ENCODE measurements at places on chromosomes 2 and 18.

GRCh38 chr2:15895615-15896469 lies 44.5 kb upstream of the MYCN start:
- no peak for DNase-seq

GRCh38 chr2:236012155-236012554 lies 156.0 kb downstream of the GBX2 start:
- DNase-seq = no peak

- no peak for DNase-seq
Measured at GRCh38 chr2:71851094-71851750, 296.4 kb downstream of the CYP26B1 start.

- no peak for DNase-seq
Measured at GRCh38 chr18:33578518-33579348, 714 bp downstream of the ASXL3 start.

- peak; percentile 7 for DNase-seq
Measured at GRCh38 chr2:60602388-60602787, 48.9 kb upstream of the BCL11A start.

GRCh38 chr18:56661360-56662062 lies 10.4 kb downstream of the WDR7 start:
- DNase-seq = no peak

- peak; percentile 46 for DNase-seq
Measured at GRCh38 chr2:60555783-60556139, 2.3 kb upstream of the BCL11A start.

DNA sequence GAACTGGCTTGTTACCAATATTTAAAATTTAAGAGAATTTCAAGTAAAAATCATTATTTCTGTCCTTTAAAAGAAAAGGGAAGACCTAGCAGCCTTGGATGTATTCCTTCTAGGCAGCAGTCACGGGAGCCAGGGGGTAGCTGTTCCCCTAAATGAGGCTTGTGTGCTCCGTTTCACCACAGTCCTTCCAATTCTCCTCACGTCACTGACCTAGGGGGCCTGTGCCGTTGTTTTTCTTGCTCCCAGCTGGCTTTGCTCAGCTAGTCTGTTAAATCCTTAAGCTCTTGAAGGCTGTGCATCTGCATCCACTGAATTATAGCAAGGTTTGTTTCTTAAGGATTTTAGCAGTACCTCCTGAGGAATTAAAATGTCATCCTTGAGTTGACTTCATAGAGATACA lies 9.9 kb downstream of the KLHL23 start:
- DNase-seq = no peak

DNA sequence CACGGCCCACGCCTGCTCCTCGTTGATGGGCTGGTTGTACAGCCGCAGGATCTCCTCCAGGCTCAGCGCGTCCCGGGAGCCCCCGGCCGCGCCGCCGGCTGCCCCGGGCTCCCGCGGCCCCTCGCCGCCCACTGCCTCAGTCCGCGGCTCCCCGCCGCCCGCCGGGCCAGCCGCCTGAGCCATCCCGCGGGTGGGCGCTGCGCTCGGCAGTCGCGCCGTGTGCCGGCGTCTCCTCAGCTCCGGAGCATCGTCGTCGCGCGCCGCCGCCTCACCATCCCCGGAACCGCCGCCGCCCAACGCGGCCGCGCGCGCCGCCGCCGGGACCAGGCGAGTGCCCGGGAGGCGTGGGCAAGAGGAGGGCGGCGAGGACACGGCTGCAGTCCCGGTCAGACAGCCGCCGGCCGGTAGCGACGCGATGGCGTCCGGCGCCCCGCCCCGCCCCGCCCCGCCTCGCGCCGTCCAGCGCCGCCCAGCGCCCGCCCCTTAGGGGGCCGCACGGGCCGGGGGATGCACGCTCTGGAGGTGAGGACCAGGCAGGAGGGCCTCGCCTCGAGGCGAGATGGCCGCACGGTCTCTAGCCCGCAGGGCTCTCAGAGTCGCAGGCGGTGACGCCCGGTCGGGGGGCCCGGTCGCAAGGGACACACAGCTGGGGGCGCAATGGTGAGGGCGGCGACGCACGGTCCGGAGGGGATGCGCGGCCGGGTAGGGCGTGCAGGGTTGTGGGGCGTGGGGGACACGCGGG lies at the start of gene SPIRE1:
Gene SPIRE1 (minus strand): TSS at position 424 of the 742 bp plus-strand sequence. CDS start 241 bp downstream, at position 183.
- peak; percentile 61 for DNase-seq

- peak; percentile 6 for DNase-seq
Measured at GRCh38 chr2:37190290-37190689, 1.8 kb upstream of the SULT6B1 start.

DNA sequence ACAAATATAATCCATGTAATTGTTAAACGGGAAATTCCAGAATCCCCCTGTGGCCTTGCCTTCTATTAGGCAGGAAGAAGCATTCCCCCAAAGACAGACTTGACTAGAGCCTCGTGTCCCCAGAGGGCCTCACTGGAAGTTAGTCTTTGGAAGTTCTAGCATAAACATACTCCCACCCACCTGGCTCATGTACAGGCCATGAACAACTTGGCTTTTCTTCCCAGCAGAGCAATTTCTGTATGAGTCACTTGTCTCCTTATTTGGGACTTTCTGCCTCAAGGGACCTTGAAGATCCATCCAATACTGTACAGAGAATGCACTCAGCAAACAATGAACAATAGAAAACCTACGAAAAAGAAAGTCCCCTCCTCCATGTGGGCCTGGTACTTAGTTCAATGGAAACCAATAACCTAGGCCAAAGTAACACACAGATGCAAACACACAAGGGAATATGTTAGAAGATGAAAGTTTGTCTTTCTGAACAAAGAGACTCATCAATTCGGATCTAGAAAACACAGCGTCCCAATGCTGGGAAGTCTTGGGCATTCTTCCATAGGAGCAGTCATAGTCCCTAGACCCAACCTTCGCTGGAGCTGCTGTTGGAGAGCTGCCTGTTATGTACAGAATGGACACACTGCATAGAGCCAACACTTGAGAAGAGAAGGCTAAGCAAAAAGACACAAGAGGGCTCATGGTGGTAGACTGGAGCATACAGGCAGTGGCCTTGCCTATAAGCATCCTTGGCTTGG lies 303.5 kb downstream of the HRH4 start:
- no peak for DNase-seq

- DNase-seq = no peak
Measured at GRCh38 chr18:49094136-49094535, 143.4 kb upstream of the SMAD7 start.

DNA sequence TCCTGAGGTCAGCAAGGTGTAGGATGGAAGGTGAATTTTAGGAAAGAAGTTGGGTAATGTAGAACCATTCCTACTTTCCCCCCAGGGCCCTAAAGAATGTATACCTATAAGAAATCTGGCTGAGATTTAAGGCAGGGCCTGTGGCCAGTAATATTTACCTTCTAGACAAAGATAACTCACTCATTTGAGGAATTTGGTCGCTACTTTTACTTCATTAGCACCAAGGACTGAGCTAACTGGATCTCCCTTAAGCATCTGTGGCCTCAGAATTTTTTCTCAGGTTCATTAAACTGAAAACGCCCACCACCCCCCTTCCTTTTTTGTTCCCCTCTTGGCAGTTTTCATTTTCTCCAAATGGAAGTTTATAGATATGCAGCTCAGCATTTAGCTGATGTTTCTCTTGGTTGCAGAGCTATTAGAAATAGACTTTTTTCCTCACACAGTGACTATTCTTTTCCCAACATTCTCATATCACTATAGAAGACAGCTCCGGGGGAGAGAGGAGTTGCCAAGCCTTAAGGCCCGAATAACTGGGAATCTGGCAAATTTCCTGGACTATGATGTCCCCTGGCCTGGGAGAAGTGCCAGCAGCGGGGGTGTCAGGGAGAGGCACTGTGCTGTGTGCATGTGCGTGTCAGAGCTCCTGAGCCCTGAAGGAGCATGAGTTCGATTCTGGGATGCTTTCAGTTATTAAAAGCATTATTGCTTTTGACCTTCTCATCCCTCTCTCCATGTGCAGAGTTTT lies 310.9 kb downstream of the PRKCE start:
- no peak for DNase-seq

- DNase-seq = peak; percentile 43
Measured at GRCh38 chr2:197239434-197239833, 71.1 kb downstream of the ANKRD44 start.

DNA sequence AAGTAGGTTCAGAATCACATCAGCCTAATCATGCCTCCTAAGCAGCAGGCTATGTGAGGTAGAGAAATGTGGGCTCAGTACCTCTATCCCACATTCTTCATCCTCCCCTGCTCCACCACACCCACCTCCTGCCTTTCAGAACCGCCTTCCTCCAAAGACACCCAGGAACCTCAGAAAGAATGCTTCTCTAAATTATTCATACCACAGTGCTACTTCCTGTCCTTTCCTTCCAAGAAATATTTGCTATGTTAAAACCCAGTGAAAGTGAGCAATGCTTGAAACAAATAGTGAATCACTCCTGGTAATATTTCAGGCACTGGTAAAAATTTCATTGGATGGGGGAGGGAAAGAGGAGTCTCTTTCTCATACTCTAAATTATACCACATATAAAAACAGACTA lies 24.0 kb upstream of the CREB1 start:
- peak; percentile 68 for DNase-seq

DNA sequence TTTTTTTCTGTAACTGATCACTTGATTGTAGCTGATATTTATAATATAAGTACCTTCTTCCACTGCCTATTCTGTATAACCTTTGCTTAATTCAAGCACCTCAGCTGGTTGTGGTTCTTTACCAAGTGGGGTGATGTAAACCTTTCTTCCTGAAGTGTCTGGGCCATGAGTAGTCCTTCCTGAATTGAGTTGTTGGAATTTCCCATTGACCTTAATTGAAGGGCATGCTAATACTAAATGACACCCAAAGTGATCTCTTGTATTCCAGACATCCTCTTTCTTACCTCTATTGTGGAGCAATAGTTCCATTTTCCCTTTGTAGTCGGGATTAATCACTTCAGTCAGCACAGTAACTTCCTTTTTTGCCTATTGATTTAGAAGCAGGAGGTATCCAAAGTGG lies 1496.8 kb upstream of the CELF4 start:
- DNase-seq = no peak

DNA sequence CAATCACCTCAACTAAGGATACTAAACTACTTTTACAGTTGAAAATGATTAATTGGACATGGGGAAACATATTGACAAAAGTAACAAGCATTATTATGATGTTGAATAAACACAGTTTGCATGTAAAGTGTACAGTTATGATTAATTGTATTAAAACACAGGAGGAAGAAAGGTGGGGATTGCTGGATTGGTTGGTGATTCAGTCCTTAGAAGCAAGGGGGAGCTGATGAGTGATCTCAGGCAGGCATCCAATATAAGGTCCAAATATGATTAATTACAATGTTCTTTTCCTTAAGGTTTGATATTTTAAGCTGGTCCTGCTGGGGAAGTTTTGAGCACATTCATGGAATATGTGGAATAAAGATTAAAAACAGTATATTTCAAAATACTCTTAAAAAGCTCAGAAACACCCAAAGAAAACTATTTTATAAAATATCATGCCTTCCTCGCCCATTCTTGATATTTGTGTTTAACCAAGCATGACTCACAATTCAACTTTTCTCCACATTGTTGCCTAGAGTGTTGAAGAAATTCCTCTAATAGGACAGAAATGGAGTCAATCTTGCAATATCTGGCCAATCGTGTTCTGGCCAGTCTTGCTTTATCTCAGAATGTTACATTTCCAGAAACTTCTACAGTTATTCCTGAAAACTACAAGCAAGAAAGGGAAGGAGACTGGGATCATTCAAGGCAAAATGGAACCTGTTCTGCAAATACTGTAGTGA lies 268.2 kb downstream of the RPIA start:
- DNase-seq = no peak

GRCh38 chr2:177031438-177032180 lies 181.0 kb upstream of the HNRNPA3 start:
- DNase-seq = no peak

GRCh38 chr2:234423884-234424283 lies 73.0 kb downstream of the ARL4C start:
- DNase-seq = no peak

DNA sequence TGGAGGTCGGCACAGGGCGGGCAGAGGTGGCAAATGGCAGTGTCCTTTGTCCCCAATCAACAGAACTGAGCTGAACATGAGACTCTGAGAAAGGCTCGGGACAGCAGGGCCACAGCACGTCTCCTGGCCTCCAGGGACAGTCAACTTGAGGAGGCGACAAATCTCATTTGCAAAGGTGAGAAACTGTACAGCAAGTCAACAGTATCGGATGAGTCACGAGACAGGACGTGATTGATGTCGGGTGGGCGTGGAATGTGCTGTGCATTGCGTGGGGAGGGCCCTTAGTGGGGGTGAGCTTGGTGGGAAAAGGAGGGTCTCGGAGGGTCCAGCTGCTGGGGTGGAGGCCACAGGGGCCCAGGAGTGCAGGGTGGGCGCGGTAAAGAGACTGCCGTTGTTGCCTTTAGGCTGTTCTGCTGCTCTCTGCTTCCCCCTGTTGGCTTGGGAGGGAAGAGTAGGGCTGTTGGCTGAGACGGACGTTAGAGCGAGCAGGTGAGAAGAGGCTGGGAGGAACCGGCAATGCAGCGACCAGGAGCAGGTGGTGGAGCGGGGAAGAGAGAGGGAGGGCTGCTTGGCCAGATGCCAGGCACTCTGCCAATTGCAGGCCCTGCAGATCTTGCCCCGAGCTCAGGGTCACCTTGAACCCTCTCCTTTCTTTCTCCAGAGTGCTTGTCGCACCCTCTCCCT lies 164.3 kb downstream of the BCL2 start:
- DNase-seq = peak; percentile 63

DNA sequence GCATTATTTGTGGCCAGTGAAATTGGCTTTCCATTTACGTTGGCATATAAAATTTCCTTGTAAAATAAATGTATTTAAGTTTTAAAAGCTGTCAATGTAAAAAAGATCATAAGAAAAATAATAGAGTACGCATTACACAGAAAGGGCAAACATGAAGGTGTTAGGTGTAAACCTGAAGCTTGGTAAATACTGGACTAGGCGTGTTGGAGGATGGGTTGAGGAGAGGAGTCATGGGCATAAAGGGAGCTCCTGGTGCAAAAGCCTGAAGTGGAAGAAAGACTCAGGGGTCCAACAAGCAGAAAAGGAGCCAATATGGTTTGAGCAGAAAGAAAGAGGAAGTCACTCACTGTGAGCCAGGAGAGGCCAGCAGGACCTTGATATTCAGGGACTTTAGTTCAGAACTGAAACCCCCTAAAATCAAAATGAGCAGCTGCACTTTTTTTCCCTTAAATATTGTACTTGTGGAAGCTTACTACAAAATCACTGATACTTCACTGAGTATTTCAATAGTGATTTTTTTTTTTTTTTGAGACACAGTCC lies 24.4 kb downstream of the SP5 start:
- DNase-seq = no peak

Measured in inflammatory macrophage (primary cell).